WTC11 (cell line): ENCODE measurements at places on chromosomes 3 and 15. TPM values are rescaled to one million over a fixed set of nuclear protein-coding genes. Genes with fewer than 3 reads are reported as not detected.

DNA sequence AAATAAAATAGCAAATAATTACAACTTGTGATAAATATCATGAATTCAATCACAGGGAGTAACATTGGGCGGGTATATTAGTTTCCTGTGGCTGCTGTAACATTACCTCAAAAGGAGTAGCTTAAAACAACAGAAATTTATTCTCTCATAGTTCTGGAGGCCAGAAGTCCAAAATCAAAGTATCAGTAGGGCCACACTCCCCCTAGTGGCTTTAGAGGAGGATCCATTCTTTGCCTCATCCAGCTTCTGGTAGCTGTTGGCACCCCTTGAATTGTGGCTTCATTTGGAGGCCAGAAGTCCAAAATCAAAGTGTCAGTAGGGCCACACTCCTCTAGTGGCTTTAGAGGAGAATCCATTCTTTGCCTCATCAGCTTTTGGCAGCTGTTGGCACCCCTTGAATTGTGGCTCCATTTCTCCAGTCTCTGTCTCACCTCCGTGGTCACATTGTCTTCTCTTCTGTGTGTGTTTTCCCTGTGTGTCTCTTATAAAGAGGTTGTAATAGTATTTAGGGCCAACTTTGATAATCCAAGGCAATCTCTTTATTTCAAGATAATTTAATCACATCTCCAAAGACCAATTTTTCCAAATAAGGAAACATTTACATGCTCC, 3.1 kb upstream of the CFAP20DC start:
- peaks cover 16% of the 10 kb centered on the region for H3K4me1 ChIP-seq
- peaks cover 4% of the 10 kb centered on the region; the same call in 1 of the 2 replicates for H3K27me3 ChIP-seq
- no peak overlapping the region for H3K27ac ChIP-seq
- DNase-seq, result no peak

DNA sequence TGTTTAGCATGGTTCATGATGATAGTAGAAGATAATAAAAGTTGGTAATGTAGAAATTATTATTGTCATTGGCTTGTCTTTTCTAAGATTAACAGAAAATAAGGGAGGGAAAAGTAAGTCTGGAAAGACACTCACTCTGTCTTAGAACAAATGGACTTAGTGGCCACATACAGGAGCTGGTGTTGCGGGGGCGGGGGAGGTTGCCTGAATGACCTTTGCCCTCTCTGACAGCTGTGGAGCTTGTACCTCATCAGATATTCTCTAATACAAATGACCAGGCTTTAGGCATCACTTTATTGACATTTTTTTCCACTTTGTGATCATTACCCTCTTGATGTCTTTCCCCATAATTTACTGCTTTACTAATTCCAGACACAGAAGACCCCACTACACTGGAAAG, 5.9 kb downstream of the TAGLN3 start:
- DNase-seq, result no peak
- H3K36me3 ChIP-seq, result peaks cover 3% of the 10 kb centered on the region; the same call in 1 of the 2 replicates
- H3K27ac ChIP-seq, result no peak overlapping the region
- peaks cover 17% of the 10 kb centered on the region for H3K4me1 ChIP-seq

DNA sequence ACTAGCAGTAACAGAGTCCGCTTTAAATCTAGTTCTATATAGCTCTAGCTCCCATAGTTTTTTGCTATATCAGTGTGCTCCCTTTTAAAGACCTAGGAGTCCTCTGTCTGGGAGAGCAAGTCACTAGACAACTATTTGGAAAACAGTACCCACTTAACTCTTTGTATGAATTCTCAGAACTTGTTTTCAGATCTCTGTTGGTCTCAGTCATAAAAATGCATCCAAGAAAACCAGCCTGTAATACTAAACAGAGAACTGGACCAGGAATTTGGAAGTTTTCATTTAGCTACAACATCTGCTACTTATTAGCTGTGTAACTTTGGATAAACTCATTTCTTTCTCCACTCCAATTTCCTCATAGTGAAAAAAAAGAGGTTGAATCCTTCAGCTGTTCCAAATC, 56.9 kb upstream of the C3orf49 start:
- peaks cover 5% of the 10 kb centered on the region for H3K27me3 ChIP-seq
- no peaks in the 10 kb centered on the region for H3K36me3 ChIP-seq
- H3K4me3 ChIP-seq, result no peak overlapping the region
- H3K27ac ChIP-seq, result no peak overlapping the region
- no peak for DNase-seq

- H3K27me3 ChIP-seq, result no peaks in the 10 kb centered on the region
- H3K36me3 ChIP-seq, result 0 out of 2 replicates have a peak, but pooled peaks cover 2% of the 10 kb centered on the region
These were observed 46.3 kb downstream of the GABRG3 start for GRCh38 chr15:27017168-27017809.

Gene OXTR
- 1.6 to 3.6 TPM (median 1.7 TPM) in 3 replicates for total RNA-seq

DNA sequence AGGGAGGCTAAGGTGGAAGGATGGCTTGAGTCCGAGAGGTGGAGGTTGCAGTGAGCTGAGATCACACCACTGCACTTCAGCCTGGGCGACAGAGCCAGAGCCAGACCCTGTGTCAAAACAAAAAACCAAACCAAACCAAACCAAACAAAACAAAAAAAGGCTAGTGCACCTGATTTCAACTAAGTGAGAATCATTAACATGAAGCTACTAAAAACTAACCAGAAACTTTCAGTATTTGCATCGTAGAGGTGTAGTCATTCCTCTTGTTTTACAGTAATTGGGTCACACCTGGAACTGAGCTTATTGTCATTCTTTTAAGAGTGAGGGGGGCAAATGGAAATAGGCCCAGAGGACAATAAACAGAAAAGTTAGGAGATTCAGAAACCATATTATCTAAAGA, 58.5 kb downstream of the ST6GAL1 start:
- H3K4me1 ChIP-seq, result peaks cover 62% of the 10 kb centered on the region
- no peaks in the 10 kb centered on the region for H3K27me3 ChIP-seq
- no peak for DNase-seq
- H3K27ac ChIP-seq, result 0 out of 2 replicates have a peak overlapping the region, but pooled peaks have one; percentile 50
- peaks cover 39% of the 10 kb centered on the region for H3K36me3 ChIP-seq

DNA sequence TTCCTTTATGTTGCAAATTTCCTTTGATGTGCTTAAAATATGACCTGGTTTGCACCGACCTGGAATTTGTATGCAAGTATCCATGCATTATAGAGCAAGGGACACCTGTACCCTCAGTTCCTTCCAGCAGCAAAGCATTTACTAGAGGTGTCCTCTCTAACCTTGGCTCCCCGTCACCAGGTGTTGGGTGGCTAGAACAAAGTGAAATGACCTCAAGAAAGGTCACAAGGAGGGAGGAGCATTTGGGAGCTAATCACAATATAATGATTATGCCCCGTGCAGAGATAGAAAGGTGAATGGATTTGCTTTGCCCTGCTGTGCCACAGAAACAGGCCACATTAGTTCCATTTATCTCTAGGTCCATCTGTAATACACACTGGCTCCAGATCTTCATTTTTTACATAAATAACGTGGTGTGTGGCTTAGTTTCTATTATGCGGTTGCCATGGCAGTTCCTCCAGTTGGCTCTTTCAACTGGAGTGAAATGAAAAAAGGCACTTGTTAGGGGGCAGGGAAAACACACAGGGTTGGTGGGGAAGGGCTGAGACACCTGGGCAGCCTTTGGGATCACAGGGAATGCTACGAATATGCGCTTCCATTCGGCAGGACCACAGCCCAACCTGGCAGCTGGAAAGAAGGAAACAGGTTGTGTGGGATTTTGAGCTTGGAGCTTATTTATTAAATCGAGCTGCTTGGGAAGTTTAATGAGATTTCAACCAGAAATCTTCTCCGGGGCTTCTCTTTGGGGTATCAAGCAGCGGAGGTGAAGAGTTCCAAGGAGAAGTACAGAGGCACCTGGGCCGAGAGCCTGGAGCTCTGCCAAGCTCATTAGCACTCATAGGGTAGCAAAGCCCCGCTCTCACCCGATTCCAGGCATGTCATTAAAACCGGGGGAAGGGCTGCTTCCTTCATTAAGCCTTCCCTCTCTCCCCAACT, 233.5 kb upstream of the ST8SIA2 start:
- peaks cover 82% of the 10 kb centered on the region for H3K4me1 ChIP-seq
- H3K27ac ChIP-seq, result peak overlapping the region; percentile 99
- DNase-seq, result peak; percentile 49
- no peaks in the 10 kb centered on the region for H3K36me3 ChIP-seq

- DNase-seq, result no peak
- peaks cover 22% of the 10 kb centered on the region for H3K4me1 ChIP-seq
- no peaks in the 10 kb centered on the region for H3K36me3 ChIP-seq
- no peak overlapping the region for H3K27ac ChIP-seq
These were observed 24.0 kb upstream of the MYO1E start for GRCh38 chr15:59396679-59397078.

- no peaks in the 10 kb centered on the region for H3K36me3 ChIP-seq
- H3K4me3 ChIP-seq, result no peak overlapping the region
- peaks cover 5% of the 10 kb centered on the region for H3K4me1 ChIP-seq
- no peaks in the 10 kb centered on the region for H3K27me3 ChIP-seq
These were observed 108.8 kb downstream of the XXYLT1 start for GRCh38 chr3:195162033-195162669.

GRCh38 chr3:12187448-12188327, 29.0 kb upstream of the TIMP4 start:
- H3K27me3 ChIP-seq, result no peaks in the 10 kb centered on the region
- no peak overlapping the region for H3K4me3 ChIP-seq
- 0 out of 2 replicates have a peak, but pooled peaks cover 3% of the 10 kb centered on the region for H3K4me1 ChIP-seq
- H3K36me3 ChIP-seq, result no peaks in the 10 kb centered on the region
- no peak for DNase-seq

DNA sequence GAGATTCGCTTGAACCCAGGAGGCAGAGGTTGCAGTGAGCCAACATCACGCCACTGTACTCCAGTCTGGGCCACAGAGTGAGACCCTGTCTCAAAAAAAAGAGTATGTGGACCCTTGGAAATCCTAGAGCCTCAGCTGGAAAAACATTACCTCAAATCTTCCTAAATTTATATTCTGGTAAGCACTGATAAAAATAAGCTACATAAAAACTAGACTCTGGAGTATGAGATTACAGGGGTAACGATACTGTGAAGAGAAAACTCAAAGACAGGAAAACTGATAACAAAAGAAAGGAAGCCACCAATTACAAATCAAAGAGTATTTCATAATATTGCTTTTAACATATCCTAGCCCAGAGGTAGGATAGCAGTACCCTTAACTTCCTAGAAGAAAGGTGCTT, 30.3 kb downstream of the SETD2 start:
- H3K4me3 ChIP-seq, result no peak overlapping the region
- peak overlapping the region; percentile 72; the same call in 1 of the 2 replicates for H3K27ac ChIP-seq
- peaks cover 34% of the 10 kb centered on the region for H3K4me1 ChIP-seq
- no peak for DNase-seq
- H3K27me3 ChIP-seq, result no peaks in the 10 kb centered on the region
- no peaks in the 10 kb centered on the region for H3K36me3 ChIP-seq

GRCh38 chr3:152350139-152350538, 81.4 kb downstream of the MBNL1 start:
- no peak for DNase-seq
- no peak overlapping the region for H3K27ac ChIP-seq
- H3K36me3 ChIP-seq, result no peaks in the 10 kb centered on the region
- H3K4me3 ChIP-seq, result no peak overlapping the region
- H3K27me3 ChIP-seq, result no peaks in the 10 kb centered on the region

DNA sequence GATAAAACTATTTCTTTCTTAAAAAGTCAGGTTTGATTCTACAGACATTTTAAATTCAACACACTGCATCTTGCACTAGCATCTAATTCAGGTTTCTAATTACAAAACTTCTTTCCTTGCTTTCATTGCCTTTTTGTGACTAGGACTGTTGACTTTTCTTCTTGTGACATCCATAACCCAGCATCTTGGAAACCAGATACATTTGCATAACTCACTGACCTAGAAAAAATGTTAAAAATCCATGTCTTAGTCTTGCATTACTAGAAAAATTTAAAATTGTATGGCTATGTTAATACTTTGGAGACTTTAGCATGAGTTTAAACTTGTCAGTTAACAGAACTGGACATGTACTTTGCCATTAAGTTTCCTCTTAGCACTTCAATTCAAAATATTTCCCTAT, 72.7 kb downstream of the DTWD1 start:
- peaks cover 6% of the 10 kb centered on the region for H3K4me1 ChIP-seq
- no peaks in the 10 kb centered on the region for H3K27me3 ChIP-seq
- no peak overlapping the region for H3K27ac ChIP-seq
- DNase-seq, result no peak
- H3K4me3 ChIP-seq, result no peak overlapping the region

DNA sequence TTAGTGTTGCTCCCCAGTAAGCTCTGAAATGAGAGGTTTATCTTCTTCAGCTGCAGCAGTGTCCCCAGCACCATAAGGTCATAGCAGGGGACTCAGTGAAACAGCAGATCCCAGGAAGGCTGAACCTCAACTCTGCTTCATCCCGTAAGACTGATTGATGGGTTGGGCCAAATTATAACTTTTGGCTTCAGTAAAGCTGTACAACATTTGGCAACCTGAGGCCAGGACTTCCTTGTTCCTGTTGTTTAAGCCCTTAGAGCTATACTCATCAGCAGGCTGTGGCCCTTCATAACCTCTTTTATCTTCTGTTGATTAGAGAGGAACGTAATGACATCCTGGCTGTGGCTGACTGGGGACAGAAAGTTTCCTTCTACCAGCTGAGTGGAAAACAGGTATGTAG, 29.0 kb downstream of the IFT122 start:
- no peak for DNase-seq
- no peak overlapping the region for H3K27ac ChIP-seq
- peaks cover 5% of the 10 kb centered on the region for H3K36me3 ChIP-seq
- H3K4me3 ChIP-seq, result no peak overlapping the region
- no peaks in the 10 kb centered on the region for H3K4me1 ChIP-seq

GRCh38 chr15:74901612-74902063, 5.0 kb downstream of the FAM219B start:
- no peak overlapping the region for H3K4me3 ChIP-seq
- peak; percentile 66 for DNase-seq
- H3K36me3 ChIP-seq, result peaks cover 46% of the 10 kb centered on the region
- peaks cover 12% of the 10 kb centered on the region for H3K4me1 ChIP-seq
- 0 out of 2 replicates have a peak overlapping the region, but pooled peaks have one; percentile 45 for H3K27ac ChIP-seq

Gene GOLGA6B
- total RNA-seq, result 0.73 to 1.9 TPM (median 0.85 TPM) in 3 replicates

Gene TMEM207
- not detected in 3 replicates for total RNA-seq

GRCh38 chr15:57312318-57313133, 63.8 kb upstream of the CGNL1 start:
- H3K36me3 ChIP-seq, result no peaks in the 10 kb centered on the region
- peaks cover 5% of the 10 kb centered on the region; the same call in 1 of the 2 replicates for H3K4me1 ChIP-seq
- no peak overlapping the region for H3K27ac ChIP-seq
- DNase-seq, result no peak
- no peak overlapping the region for H3K4me3 ChIP-seq

Gene HTR3E
- total RNA-seq, result not detected in 3 replicates

DNA sequence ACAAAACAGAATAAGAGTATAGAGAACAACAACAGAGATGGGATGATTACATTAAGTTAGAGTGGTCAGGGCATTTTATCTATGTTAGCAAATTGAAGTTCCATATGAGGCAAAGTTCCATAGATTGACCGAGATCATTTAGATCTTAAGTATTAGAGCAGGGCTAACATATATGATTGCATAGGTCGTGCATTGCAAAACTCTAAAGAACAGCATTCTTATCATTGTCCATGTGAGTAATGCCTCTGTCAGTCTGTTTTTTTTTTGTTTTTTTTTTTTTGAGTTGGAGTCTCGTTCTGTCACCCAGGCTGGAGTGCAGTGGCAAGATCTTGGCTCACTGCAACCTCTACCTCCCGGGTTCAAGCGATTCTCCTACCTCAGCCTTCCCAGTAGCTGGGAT, 341.7 kb upstream of the KCNH8 start:
- H3K4me3 ChIP-seq, result no peak overlapping the region
- H3K36me3 ChIP-seq, result no peaks in the 10 kb centered on the region
- H3K27ac ChIP-seq, result no peak overlapping the region
- DNase-seq, result no peak

Gene TMCO5A
- total RNA-seq, result not detected in 3 replicates

- H3K27ac ChIP-seq, result no peak overlapping the region
- H3K36me3 ChIP-seq, result no peaks in the 10 kb centered on the region
- no peaks in the 10 kb centered on the region for H3K27me3 ChIP-seq
- H3K4me3 ChIP-seq, result no peak overlapping the region
These were observed 65.6 kb downstream of the ZBTB20 start for GRCh38 chr3:115081444-115081843.

Gene PATL2
- total RNA-seq, result 0.41 to 1.2 TPM (median 0.59 TPM) in 3 replicates
